ENCODE measurements at places on chromosomes 6 and 20. TPM values are rescaled to one million over a fixed set of nuclear protein-coding genes. Genes with fewer than 3 reads are reported as not detected.

TBX18 gene
- total RNA-seq, result not detected

AHCY gene
- total RNA-seq, result 255 TPM

MTG2 gene
- total RNA-seq, result 30.9 TPM

SLC22A1 gene
- 2.3 TPM for total RNA-seq

ME1 gene
- total RNA-seq, result 29.6 TPM

TRIM40 gene
- not detected for total RNA-seq

SERAC1 gene
- total RNA-seq, result 4.1 TPM

SYTL3 gene
- 1.5 TPM for total RNA-seq

All from airway epithelial cell (primary cell).